ENCODE measurements at places on chromosomes 1 and 21.

DNA sequence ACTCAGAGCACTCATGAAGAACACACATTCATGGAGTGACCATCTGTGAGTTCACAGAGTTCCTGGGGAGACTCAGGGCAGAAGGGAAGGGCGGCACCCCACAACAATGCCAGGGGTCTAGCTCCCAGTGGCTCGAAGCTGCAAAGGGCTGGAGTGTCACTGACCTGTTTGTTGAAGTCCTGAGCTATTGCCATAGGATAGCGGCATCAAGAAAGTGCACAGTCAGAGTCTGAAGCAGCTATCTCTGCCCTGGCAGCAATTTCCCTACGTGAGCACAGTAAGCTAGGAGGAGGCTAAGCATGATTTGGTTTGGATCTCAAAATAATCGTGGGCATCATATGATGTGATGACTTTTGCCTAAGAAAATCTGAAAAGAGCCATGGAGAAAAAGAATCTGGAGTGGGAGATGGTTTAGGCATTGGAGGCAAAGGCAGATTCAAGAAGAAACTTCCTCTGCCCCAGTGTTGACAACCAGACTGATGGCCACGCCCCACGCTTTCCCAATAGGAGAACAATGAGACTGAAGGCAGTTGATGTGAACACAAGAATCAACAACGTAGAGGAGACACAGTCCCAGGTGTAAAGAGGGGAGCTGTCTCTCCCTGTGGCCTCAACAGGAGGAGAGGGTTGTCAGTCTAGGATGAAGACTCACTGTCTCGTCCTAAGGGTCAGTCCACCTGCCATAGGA, 100.0 kb upstream of the SLC25A33 start:
- no peak for DNase-seq

- DNase-seq: no peak
These were observed 9.0 kb upstream of the KCNE2 start for GRCh38 chr21:34354836-34355235.

- no peak for DNase-seq
These were observed 12.9 kb downstream of the COL16A1 start for GRCh38 chr1:31690921-31691320.

GRCh38 chr1:26530895-26531598, 1.5 kb downstream of the RPS6KA1 start:
- peak; percentile 98 for DNase-seq

DNA sequence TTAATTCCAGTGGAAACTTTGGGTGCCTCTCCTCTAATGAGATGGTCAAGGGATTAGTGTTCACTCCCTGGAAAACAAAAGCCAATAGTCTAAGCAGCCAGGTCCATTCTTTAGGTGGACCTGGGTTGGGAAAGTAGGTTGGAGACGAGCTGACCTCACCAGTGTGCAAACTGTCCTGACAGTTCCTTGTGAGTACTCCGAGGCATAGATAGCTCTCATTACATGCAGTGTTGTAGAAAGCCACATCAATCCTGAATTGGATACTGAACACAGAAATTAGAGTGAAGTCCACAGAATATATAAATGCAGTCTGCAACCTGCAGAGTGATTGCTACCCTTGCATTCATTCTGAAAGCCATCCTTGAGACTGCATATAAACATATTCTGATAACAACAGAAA, 675.1 kb upstream of the CXADR start:
- DNase-seq: no peak

GRCh38 chr1:111441573-111442192, 7.4 kb downstream of the WDR77 start:
- DNase-seq: no peak

DNA sequence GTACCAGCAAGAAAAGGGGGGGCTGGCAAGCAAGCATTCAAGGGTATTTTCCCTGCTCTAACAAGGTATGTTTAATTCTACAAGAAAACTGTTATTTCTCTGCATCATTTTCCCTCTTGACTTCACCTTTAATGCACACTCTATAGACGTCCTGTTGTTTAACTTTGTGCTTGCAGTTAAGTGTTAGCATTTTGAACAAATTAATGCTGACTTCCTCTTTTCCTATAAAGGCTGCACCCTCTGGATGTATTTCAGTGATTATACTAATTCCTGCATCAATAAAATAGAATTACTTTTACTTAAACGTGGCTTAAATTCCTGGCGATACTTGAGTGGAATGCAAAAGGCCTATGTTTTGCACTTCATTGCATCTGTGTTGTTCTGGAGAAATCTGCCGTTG, 183.3 kb downstream of the KCNJ6 start:
- no peak for DNase-seq

DNA sequence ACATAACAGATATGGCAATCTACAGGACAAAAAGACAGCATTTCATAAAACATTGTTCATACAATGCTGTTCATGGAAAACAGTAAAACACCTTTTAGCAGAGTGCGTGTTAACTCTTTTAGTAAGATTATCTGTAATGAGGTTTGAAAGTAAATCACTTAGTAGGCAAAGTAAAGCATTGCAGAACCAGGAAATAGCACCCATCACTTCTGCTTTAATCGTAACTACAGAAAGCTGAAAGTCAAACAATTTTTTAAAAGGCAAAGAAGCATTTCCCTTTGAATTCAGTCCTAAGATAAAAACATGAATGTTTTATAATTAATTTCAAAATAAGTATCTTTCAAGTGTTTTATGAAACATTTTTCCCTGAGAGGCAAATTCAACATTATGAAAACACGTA, 63.3 kb upstream of the RNF11 start:
- DNase-seq: no peak

DNA sequence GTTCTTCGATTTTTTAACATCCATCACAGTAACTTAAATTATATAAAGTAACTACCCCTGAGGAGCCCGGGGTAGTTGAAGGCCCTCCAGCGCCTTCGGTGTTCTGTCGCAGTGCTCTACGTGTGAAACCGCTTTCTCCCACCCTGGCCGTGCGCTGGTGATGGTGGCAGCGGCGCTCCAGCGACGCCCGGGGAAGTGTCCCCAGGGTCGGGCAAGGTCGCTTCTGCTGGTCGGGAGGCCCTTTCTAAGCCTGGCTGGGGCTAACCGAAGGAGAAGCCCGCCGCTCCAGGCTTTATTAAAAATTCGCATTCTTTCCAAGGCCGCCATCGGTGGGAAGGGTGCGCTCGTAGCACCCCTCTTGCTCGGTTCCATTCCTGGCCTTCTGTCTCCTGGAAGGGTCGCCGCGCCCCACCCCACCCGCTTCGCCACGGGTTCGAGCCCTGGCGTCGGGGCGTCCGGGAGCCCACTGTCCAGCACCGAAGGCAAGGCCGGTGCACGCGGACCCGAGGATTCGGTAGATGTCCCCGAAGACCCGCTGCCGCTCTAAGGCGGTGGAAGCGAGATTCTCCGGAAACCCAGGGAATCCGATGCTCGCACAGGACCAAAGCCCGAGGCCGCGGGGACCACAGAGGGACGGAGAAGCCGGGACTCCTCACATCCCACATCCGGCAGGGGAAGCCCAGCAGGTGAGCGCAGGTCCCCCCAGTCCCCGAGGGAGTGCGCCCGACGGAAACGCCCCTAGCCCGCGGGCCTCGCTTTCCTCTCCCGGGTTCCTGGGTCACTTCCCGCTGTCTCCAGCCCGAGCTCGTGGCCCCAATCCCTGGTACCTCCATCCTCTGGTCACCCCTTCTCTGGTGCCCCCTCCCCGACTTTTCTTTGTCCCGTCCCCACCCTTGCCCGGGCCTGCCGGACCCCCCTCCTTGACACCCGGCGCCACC, 685 bp upstream of the RIPPLY3 start:
- no peak for DNase-seq

GRCh38 chr21:37257511-37257966, 9.6 kb downstream of the VPS26C start:
- no peak for DNase-seq
